ENCODE measurements at places on chromosomes 3 and 15.

- peak; percentile 40 for DNase-seq
These were observed 36.6 kb upstream of the ALDH1A3 start for GRCh38 chr15:100842756-100843730.

DNA sequence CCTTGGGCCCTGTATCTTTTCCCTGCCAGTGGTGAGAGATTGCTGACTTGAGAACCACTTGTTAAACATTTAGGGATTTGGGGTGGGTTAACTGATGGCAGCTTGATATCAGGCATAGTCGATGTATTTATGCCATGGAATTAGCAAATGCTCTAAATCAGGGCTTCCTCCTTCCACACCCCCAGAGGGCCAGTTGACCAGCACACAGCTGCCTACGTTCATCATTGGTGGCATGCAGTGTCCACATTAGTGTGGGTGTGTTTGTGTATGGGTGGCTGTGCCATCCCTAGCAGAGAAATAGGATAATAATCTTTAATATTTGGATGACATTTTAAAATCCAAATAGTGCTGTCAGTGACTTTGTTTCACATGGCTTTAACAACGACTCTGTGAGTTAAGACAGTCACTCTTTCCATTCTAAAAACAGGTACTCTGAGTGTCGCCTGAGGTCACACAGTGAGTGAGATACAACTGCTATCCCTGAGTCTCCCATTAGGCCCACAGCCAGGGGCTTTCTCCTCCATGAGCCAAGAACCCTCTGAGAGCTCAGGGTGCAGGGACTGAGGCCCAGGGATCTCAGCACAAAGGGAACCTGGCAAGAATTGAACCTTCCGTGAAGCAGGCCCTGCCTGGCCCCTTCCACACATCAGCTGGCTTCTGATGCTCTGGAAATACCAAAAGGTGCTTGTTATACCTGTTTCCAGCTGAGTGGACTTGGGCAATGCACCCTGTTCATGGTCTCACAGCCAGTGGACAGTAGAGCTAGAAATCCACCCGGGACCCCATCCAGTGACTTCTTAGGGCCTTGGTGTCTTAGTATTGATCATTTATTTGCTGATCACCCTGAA is 4.3 kb upstream of the LTF start:
- DNase-seq, result no peak

GRCh38 chr15:66948294-66948693 is 117.1 kb upstream of the SMAD3 start:
- no peak for DNase-seq

DNA sequence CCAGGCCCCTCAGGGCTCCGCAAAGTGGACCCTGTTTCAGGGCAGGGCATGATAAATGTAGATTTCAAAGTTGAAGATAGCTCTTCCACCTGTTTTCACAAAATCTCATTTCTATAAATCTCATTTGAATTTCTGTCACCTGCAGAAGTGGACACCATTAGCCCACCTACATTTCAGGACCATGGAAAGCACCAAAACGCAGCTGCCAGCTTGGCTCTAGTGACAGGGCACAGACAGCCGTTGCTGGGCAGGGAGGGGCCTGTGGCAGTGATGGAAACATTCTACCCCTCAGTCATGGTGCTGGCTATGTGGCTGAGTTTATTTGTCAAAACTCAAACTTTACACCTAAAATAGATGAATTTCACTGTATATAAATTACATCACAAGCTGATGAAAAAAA is 40.4 kb downstream of the PRR23E start:
- no peak for DNase-seq

DNA sequence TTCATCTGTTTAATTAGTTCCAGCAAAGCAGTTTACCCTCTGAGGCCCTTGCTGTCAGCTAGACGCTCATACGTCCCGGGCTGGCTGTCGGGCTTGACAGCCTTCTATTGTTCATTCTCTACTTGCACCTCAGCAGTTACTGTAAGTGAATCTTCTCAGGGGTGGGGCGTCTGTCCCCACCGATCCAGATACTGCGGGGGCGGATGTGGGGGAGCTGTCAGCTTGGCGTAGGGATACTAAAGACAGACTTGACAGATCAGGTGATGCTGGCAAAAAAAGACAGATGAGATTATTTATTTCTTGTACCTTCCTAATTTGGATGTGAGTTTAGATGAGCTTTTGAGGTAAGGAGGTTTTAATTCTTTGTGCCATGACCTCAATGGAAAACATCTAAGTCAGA is 315.3 kb downstream of the NR2F2 start:
- DNase-seq, result no peak

DNA sequence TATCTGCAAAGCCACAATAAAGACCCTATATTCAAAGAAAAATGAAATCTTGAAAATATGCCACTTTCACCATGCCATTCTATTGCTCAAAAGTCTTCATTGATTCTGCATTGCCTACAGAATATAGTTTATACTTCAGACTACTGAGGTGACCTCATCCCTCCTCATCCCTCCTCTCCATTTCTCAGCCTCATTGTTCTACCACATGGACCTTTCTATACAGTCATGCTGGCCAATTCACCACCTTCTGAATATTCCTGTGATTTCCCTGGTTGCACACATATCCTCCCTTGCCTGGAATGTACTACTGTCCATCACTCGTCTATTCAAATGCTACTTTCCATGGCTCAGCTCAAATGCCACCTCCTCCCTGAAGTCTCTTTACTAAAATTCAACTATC is 3.5 kb upstream of the COL8A1 start:
- no peak for DNase-seq

GRCh38 chr3:123337948-123338619 is 110.8 kb downstream of the ADCY5 start:
- no peak for DNase-seq

- no peak for DNase-seq
These were observed 21.6 kb downstream of the NCBP2 start for GRCh38 chr3:196920733-196921132.

DNA sequence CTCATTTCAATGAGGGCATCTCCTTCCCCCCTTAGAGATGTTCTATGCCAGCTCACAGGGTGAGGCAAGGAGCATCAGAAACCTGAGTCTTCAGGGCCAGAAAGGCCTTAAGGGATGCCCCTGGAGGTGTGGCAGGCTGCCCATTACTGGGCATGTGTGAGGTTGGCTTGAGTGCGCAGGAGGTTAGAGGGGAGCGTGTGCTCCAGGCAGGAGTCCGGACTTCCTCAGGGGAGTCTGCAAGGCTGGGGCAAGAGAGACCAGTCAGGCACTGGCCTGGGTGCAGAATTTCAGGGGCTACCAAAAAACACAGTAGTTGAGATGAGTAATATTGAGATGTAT is 1.9 kb downstream of the LOXL1 start:
- peak; percentile 44 for DNase-seq

DNA sequence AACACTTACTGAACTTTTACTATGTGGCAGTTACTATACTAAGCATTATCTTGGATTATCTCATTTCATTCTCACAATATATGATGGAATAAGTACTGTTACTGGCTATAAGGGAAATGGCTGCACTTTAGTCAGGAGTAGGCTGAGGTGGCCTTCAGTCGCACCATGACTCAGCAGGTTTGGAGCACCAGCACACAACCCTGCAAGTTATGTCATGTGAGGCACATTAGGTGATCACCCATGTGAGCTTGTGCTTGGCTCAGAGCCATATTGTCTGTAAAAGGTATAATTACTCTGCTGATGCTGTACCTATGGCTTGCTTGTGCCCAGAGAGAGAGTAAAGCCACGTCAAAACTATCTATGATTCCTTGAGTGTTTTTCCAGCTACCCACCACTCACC is 54.1 kb upstream of the TIPARP start:
- DNase-seq, result no peak

DNA sequence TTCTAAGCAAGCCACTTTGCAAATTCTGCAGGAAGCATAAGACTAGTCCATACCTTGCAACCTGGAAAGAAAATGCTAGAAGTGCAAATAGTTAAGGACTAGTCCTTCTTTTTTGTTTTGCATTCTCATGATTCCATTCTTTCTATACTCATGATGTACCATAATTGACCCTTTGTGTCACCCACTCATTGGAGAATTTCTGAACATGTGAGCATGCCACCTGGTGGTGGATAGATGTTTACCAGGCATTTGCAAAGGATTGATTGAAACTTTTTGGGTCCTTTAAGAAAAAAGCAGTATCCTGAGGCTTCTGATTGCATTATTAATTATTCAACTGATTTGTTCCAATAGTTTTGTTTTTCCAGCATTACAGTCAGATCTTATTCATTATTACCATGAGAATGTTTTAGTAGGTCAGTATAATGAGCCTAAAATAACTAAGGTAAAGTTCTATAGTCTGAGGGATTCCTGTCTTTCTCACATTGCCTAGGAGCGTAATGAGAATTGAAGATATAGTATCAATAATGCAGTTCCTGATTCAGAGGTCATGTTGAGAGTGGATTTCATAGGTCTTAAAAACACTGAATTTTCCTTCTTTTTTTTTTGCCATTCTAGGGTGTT is 20.2 kb upstream of the DIPK2A start:
- peak; percentile 38 for DNase-seq

GRCh38 chr3:34360713-34361112 is 562.3 kb downstream of the PDCD6IP start:
- no peak for DNase-seq
